ENCODE measurements at places on chromosomes 6 and 20.

- no peak for DNase-seq
Measured at GRCh38 chr6:26336355-26337198, 28.4 kb upstream of the BTN3A2 start.

DNA sequence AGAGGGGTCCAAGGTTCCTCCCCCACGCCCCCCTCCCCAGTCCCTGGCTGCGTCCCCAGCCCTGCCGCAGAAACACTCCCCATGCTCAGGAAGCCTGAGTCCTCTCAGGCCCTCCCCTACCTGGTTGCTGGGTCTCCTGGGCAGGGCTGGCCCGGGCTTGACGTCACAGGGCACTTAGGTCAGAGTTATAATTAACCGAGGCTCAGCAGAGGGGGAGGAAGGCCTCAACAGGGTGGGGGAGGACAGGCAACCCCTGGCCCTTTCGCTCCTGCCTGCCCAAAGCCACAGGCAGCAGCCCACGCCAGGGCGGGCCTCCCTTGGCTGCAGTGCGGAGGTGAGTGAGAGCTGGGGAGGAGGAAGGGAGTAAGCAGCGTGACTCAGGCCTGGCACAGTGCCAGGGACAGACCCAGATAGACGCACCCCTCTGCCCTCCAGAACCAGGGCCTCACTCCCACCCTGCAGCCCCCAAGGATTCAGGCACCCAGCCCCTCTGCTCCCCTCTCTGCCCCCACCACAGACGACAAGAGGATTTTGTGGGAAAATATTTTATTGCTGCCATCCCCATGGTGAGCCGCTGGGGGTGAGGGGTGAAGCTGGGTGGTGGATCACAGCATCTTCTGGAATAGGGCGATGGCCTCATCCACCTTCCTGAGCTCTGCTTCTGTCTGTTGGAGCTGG, at the start of gene VWA7:
TSS of gene VWA7 (minus strand) at position 340 of the 678 bp plus-strand sequence. CDS start 549 bp downstream, outside the sequence.
- DNase-seq: peak; percentile 19

DNA sequence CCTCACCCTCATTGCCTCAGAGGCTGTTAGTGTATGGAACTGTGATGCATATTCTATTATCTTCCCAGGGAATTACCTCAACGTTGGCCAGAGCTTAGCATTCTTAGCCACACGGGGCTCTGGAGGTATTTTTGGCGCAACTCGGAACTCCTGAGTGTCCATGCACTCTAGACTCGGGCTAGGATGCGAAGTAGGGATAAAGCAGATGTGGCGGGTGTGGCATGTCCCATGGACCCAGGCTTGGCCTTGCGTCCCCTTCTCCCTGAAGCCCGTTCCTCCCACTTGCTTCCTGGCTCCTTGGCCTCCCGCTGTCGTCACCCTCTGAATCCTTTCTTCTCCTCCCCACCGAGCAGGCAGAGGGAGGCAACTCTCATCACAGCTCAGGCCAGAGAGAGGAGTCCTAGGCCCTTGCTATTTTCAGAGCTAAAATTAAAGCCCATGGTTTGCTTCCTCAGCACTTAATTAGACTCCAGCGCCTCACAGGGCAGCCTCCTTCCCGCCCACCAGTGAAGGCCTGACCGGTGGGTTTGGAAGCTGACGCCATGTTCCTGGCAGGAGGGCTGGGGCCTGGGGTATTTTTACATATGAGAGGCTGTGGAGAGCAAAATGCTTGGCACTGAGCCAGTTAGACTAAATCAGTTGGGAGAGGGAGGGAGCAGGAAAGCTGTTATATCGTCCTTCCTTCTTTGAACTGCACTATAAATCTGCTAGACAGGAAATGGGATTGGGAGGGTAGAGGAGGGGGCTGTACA, 138.7 kb downstream of the FOXO3 start:
- peak; percentile 16 for DNase-seq

DNA sequence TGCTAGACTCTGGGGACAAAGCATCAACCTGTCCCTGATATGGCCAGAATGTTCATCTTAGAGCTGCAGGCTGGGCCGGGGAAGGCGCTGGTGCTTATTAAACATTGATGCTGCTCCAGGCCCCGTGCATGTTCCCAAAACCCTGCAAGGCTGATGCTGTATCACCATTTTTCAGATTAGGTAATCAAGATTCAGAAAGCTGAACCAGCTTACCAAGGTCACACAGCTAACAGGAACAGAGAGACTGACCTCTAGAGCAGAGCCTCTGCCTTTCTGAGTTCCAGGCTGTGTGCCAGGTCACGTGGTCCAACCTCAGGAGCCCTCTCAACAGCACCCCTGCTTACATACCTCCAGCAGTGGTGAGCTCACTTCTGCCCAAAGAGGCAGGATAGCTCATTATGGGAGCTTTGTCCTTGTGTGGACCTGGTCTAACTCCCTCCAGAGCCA, 16.1 kb upstream of the VSTM2L start:
- peak; percentile 20 for DNase-seq

DNA sequence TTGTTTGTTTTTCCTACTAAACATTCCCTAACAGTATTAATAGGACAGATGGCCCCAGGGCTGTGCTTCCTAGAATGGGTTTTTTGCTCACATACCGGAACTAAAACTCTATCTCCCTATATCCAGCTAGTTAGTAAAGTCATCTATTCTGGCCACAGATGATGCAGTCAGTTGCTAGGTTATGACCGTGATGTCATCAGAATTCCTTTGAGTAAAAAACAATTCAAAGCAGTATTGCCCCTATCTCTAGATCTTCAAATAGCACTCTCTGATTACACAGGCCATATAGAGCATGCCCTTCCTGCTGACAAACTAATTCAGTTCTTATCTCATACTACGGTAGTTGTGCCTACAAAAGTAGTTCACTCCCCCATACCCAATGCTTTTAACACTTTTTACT, 17.9 kb upstream of the ZNF451 start:
- no peak for DNase-seq

DNA sequence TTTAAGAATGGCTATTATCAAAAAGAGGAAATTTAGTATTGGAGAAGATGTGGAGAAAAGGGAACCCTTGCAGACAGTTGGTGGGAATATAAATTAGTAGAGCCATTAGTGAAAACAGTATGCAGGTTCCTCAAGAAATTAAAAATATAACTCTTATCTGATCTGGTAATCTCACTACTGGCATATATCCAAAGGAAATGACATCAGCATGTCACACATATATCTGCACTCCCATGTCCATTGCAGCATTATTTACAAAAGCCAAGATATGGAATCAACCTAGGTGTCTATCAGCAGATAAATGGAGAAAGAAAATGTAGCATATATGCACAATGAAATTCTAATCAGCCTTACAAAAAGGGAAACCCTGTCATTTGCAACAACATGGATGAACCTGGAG, 2.6 kb downstream of the SIRPG start:
- DNase-seq: no peak

- DNase-seq: no peak
Measured at GRCh38 chr20:24468401-24469115, 871 bp upstream of the SYNDIG1 start.

GRCh38 chr20:23623666-23624323, 14.0 kb downstream of the CST3 start:
- no peak for DNase-seq

DNA sequence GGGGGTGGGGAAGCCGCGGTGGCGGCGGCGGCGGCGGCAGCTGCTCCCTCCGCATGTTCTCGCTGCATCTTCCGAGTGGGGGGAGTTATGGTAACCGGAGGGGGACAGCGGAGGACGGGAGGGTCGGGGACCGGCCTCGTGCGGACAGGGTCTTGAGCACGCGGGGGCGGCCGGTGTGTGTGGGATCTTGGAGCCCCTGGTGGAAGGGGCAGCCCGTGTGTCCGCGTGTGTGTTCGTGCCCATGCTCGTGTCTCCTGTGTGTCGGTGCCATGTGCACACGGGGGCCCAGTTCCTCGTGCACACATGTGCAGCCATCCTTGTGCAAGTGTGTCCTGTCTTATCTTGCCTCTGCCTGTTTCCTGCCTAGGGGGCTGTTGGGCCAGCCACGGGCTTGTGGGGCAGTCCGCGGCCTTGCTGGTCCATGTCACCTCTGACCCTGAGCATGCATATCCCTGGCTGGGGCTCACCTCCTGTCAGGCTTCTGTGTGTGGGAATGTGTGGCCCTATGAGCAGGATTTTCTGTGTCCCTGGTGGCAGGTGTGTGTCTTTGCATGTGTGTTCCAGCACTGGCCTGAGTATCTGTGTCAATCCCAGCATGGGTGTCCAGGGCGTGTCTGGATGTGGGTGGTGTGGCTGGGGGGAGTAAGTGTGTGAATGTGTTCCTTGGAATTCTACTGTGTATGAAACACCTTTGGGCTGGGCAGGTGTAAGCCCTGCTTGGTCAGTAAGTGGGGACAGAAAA, 8.5 kb downstream of the SYNGAP1 start:
- DNase-seq: no peak

DNA sequence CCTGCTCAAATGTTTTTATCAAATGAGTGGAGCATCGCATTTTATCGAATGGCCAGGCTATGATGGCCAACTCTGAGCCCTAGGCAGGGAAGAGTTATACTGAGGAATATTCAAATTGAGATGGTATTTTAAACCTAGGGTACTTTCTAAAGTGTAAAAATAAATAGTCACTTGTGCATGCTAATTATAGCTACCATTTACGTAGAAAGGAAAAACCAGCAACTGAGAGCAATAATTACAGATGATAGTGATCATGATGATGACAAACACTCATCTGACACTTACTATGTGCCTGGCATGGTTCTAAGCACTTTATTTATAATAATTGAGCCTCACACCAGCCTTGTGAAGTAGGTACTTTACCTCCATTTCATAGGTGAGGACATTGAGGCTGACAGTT, 455.7 kb downstream of the CD83 start:
- DNase-seq: no peak

- no peak for DNase-seq
Measured at GRCh38 chr20:32140603-32141002, 31.1 kb downstream of the TM9SF4 start.

- DNase-seq: no peak
Measured at GRCh38 chr6:166206510-166207283, 39.0 kb upstream of the TBXT start.

GRCh38 chr6:151451417-151451949, 443 bp downstream of the RMND1 start:
- DNase-seq: no peak

DNA sequence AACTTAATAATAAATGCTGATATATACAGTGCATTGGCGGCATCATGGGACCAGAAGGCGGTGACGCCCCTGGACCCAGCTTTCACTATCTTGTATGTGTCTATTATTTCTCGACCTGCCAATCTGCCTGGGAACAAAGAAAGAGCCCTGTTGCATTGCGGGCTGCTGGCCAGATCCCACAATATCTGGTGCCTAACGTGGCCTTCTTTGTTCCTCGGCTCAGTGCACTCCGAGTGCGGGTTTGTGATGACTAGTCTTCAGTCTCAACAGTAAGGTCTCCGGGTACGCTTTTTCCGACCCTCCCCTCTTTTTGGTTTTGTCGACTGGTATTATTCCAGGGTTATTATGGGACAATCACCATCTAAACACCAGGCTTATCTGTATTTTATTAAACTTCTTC, 291.5 kb downstream of the TBC1D32 start:
- no peak for DNase-seq

- DNase-seq: no peak
Measured at GRCh38 chr20:53550280-53551187, 43.1 kb downstream of the ZNF217 start.

DNA sequence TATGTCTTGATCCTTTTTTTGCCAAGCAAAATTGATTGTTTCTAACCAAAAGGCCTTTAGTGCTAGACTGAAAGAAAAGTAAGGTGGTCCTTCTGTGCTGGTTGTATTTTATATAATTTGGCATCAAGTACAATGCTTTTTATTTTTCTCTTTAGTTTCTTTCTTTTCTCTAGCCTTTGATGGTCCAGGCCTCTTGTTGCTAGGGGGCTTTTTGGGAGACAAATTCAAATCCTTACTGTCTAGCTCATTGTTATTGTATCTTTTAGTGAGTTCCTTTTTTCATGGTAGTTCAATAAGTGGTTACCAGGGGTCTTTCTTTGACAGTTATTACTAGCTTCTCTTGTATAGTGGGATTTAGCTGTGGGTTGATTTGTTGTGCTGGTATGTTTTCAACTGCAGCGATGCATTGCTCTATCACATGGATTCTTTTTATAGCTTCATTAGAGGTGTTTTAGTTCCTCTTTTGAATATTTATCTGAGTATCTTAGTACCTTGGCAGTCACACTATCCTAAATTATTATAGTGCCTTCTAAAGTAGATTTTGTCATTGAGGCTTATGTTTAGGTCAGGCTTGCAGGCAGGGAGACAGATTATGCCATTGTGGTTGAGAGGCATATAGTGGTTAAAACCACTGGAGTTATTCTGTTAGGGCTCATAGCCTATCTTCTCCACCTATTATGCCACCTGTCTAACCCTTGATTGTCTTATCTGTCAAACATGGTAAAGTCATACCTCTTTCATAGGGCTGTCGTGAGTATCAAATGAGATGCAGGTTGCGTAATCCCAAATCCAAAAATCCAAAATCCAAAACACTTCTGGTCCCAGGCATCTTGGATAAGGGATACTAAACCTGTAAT, 49.5 kb downstream of the KCNS1 start:
- no peak for DNase-seq

GRCh38 chr6:143166247-143166695, 105.6 kb downstream of the AIG1 start:
- DNase-seq: no peak

GRCh38 chr20:5821627-5822215, 71.5 kb downstream of the SHLD1 start:
- DNase-seq: no peak

GRCh38 chr6:71254323-71254722, 34.3 kb upstream of the OGFRL1 start:
- DNase-seq: no peak

- no peak for DNase-seq
Measured at GRCh38 chr20:14445902-14446301, 108.5 kb upstream of the FLRT3 start.

DNA sequence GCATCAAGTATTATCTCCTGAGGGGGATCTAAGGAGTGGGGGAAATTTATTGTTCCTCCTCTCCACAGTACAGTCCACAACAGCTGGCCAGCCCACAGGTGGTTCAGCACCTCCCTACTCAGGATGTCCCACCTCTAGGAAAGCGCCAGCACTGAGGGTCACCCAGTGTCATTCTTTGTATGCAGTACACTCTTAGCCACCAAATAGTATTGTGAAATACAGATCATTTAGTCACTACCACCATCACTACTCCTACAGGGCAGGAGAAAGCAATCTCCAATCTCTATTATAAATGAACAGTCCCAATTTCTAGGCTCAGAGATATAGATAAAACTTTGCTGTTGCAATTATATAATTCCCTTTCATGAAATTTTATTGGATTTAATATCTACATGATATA, 6.3 kb upstream of the ZNF76 start:
- DNase-seq: no peak

Data from NCI-H1092 treated with DMSO at 0.1 percent for 48 hours (cell line).